ENCODE measurements at places on chromosomes 16 and 17.

DNA sequence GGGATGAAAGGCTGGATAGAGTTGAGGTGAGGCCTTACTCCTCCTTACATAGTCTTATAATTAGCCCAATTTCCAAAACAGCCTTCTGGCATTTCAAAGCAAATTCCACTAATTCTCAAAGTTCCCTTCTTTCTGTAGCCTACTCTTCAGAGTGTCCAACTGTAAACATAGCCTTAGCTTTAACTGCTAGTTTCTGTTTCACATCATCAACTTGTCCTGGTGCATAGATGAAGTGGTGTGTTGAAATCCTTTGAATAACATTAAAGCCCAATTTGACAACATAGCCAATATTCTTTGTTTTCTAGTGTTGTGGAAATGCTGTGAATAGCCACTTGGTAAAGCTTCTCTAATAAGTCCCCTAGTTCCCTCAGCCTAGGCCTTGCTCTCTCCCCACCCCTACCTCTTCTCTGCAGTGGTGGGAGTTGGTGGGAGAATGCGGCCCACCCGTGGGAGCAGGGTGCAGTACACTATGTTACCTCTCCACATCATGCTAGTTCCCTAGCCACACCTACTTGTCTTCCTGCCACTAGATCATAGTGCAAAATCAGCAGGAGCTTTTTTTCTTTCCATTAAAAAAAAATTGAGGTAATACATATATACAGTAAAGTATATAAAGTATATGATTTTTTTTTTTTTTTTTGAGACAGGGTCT, 127.0 kb upstream of the HAS3 start:
- DNase-seq: no peak

GRCh38 chr17:44007346-44008204, 3.2 kb downstream of the NAGS start:
- DNase-seq: no peak

DNA sequence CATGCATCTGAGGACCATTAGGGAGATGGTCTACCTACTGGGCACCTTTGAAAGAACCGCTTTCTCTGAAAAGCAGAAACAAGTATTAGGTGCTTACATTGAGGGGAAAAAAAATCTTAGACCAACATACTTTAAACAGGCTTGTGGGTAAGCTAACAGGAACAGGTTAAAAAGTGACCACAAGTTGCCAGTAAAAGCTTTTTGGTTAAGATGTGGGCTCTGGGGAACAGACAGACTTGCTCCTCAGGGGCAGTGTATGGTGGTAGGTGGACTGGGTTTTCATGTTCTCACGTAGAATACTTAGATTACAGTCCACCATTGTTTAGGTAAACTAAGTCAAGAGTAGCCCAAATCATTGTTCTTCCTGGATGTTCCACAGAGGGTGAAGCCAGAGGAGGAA, 41.2 kb downstream of the REXO5 start:
- no peak for DNase-seq

GRCh38 chr16:78432451-78432850, 333.0 kb downstream of the WWOX start:
- no peak for DNase-seq

GRCh38 chr17:39328815-39329214, 72.6 kb downstream of the FBXL20 start:
- DNase-seq: no peak

DNA sequence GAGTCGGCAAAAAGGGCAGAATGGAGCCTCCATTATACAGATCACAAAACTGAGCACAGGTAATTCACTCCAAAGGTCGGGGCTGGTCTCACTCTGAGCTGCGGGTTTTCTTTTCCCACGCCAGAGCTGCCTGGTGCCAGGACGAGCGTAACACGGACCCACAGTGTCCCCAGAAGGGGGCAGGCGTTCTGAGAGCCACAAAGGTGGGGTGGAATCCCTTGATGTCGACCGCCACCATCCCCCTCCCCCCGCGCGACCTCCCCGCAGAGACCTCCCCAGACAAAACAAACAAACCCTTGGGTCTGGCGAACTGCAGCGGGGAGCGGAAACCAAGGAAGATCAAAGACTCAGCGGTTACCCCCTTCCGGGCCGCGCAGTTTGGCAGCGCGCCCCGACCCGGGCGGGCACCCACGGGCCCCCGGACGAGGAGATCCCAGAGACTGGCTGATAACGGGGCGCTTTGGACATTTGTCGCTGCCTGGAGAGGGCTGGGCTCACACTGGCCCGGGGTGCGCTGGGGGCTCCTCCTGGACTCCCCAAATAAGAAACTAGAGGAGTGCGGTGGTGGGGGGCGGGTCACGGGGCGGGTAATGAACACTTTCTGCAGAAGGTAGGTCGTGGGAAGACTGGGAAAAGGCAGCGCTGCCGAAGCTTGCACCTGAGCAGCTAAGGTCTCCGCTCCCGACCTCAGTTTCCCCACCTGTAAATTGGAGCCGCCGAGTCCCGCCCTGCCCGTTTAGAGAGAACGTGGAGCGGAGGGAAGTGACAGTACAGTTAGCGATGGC, 664 bp upstream of the NKD1 start:
- peak; percentile 26 for DNase-seq

- DNase-seq: no peak
These were observed 36.0 kb downstream of the SOCS3 start for GRCh38 chr17:78323826-78324390.

DNA sequence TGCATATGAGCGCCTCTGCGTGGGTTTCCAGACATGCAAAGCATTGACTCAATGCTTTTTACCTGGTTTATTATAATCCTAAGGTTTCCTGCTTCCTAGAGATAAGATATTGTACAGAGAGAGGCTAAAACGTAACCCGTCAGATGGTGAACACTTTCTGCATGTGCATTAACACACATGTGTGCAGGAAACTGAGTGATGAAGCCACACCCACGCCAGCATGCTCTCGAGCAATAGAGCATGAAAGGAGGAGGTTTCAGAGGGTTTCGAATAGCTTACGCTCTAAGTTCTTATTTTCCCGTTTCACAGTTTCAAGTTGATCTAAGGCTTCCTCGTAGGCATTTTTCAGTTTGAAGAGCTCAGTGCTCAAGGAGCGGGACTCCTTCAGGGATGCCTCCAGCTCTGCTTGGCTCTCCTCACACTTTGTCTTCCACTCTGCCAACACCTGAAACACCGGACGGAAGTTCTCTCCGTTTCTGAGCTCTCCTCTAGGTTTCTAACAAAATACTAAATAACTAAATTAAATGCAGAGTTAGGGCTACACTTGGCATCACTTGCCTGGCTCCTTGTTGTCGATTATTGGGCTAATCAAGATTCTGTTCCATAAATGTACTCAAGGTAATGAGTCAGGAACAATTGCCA, 23.2 kb downstream of the MYH3 start:
- DNase-seq: no peak

GRCh38 chr17:59790910-59791309, 83.5 kb downstream of the VMP1 start:
- no peak for DNase-seq

DNA sequence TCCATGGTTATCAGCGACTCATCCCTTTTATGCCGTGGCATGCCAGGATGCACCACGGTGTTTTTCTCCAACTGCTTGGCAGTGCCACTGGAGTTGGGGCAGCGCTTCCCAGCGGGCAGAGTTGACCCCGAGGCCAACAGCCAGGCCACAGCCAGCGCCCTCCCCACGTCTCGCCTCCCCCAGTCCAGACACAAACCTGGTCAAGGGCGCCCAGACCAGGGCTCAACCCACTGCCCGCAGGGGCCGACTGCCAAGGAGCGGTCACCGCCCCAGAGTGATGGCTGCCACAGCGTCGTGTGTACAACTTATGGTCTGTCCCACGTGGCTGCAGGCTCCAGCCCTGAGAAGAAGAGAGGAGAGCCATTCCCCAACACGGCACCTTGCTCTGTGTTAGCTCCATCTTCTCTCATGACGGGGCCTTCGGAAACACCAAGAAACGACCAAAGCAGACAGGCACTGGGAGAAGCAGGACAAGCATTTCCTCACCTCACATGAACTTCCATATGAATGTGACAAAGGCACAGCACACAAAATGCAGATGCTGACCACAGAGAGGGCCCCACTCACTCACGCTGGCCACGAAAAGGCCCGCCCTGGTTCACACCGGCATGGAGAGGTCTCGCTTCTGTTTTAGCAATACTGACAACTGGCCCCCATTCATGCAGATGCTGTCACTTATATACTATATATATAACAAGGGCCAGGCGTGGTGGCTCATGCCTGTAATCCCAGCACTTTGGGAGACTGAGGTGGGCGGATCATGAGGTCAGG, 27.0 kb downstream of the AXIN1 start:
- no peak for DNase-seq

DNA sequence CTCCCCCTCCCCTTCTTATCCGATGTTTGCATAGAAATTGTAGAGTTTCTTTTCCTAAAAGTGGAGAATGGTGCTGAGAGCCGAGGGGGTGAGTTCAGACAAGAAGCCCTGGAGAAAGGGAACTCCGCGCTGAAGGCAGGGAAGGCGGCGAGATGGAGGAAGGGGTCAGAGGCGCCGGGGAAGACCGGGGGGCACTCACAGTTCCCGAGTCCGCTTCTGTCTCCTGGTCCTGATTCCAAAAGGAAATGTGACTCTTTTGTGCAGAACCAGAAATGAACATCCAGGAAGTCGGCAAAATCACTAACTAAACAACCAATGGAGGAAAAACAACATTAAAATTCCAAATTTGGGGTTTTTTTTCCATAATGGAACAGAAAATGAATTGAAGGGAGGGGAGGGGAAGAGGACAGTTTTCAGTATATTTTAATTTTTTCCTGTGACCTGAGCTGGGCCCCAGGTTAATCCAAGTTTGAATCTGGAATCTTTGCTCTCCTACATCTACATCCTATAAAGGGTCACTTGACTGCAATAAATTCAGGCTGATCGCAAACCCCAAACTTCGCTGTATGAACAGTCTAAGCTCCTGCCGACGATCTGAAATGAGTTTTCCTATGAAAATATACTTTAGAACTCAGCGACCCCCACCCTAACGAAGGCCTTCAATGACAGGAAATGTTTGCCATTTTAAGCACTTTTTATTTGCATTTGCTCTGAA, 252.3 kb downstream of the C16orf95 start:
- no peak for DNase-seq

GRCh38 chr17:71039391-71039790, 870.1 kb downstream of the KCNJ2 start:
- DNase-seq: no peak

DNA sequence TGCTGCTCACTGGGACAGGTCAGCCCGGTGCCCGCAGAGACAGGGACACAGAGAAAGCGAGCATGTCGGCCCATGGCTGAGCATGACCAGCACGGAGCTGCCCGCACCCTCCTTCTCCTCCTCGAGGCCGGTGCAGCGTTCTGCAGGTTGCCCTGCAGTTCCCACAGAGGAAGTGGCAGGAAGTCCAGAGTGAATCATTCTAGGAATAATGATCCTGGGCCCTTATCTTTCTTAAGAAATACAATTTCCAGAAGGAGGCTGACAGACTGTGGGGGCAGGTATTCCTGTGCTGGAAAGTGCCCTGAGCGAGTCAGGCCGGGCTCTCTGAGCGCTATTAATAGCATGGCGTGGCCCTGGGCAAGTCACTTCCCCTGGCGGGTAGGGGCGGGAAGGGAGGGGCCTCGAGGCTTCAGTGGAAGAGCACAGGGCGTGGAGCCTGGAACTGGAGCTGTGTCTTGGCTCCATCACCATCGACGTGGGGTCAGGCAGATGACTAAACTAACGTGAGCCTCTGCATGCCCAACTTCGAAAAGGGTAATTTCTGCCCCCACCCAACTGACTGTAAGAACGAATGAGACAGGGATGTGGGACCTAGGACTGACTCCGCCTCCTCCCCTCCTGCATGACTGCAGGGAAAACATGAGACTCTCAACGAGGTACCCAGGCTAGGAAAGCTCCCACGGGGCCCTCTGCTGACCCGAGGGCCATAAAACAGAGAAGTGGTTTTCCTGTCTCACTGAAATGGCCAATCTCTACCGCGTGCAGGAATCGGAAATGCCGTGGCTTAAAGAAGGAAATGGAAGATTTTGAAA, 9.8 kb downstream of the TMEM204 start:
- DNase-seq: no peak

- DNase-seq: peak; percentile 43
These were observed 34.6 kb downstream of the KANSL1 start for GRCh38 chr17:46158323-46159296.

DNA sequence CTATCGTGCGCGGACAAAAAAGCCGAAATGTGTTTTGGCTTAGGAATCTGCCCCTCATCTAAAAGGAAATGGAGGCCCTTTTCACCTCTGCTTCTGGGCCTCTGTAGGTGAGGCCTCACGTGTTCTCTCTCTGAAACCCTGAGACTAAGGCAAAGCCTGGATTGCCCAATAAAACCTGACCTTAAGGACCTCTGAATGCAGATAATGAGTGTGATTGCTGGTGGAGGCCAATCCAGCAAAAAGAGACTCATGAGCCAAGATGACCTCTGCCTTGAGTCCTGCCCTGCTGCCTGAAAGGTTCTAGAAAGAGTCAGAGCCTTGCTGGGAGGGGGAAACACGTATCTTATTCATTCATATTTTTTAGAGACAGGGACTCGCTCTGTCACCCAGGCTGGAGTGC, 44.5 kb upstream of the ABR start:
- no peak for DNase-seq

GRCh38 chr16:87765473-87765775, 362 bp downstream of the KLHDC4 start:
- no peak for DNase-seq

DNA sequence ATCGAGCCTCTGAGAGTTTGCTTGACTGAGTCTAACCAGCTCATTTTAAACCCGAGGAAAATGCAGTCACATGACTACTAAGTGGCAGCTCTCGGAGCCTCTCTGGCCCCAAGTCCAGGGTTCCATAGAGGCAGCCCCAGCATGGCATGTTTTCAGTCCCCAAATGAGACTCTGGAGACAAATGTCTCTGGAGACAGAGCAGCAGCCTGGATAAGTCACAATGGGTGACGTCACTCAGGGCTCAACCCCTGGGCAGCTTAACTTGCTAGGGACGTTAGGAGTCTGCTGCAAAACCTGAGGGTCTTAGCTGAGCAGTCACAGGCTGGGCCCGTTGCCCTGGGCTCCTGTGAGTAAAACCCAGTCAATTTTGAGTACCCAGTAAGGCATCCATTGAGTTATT, 6.9 kb upstream of the STH start:
- DNase-seq: no peak

DNA sequence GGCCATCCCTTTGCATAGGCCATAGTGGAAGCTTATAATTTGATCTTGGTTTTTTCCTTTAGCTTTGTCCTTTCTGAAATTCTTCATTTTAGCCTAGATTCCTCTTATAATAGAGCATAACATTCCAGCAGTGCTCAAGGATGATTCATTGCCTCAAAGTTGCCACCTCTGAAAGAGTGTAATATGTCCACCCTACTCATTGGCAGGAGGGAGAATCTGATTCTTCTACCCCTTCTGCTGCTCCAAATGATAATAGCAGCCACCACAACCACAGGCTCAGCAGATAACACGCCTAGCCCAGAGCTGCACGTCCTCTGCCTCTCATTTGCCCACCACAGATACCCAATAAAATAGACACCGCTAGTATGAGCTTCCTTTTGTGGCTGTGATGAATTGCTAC, 337.4 kb upstream of the HSBP1 start:
- DNase-seq: no peak

- peak; percentile 31 for DNase-seq
These were observed 5.4 kb upstream of the LHX1 start for GRCh38 chr17:36931697-36932382.

DNA sequence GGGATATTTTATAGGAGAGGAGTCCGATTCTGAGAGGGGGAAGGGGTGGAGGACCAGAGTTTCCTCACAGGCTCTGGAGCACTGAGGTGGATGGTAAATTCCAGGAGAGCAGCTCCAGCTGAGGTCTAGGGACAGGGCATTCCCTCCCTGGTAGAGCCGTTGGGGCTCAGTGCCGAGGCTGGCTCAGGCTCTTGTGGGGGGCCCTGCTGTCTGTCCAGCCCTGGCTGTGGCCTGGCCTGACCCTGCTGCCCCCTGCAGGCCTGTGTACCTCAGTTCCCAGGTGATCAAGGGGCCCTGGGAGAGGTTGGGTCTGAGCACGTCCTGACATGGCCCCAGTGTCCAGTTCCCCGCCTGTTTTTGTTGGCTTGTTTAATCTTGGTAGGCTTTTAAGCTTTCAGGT, 16.8 kb downstream of the ZNF750 start:
- DNase-seq: no peak
